ENCODE measurements at places on chromosomes 5 and 9.
A peak's percentile ranks its signal among the peaks of the same experiment; 100 is the strongest.

- no peak for DNase-seq
These were observed 5.3 kb upstream of the MSX2 start for GRCh38 chr5:174718880-174719610.

- no peak for DNase-seq
These were observed 10.7 kb upstream of the DIPK1B start for GRCh38 chr9:136701668-136702053.

DNA sequence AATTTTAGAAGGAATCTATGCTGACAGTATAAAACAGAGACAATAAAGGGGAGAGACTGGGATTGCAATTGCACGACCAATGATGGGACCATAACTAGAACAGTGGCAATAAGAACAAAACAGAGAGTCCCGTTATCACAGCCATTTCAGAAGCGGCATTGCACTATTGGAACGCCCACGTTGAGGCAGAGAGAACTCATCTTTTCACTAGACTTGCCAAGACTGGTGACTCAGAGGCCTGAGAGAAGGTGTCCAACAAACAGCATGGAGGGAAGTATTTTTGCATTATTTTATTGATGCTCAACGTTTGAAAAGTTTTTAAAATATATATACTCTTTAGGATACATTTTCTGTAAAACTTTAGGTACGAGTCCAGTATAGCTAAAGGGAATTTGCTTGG lies 737.7 kb downstream of the TLE1 start:
- no peak for DNase-seq

GRCh38 chr9:75445144-75445543 lies 356.8 kb downstream of the OSTF1 start:
- DNase-seq, result no peak

GRCh38 chr5:77893225-77893860 lies 117.2 kb upstream of the TBCA start:
- peak; percentile 1 for DNase-seq

GRCh38 chr9:108838017-108838416 lies 17.8 kb downstream of the ACTL7B start:
- DNase-seq, result no peak

DNA sequence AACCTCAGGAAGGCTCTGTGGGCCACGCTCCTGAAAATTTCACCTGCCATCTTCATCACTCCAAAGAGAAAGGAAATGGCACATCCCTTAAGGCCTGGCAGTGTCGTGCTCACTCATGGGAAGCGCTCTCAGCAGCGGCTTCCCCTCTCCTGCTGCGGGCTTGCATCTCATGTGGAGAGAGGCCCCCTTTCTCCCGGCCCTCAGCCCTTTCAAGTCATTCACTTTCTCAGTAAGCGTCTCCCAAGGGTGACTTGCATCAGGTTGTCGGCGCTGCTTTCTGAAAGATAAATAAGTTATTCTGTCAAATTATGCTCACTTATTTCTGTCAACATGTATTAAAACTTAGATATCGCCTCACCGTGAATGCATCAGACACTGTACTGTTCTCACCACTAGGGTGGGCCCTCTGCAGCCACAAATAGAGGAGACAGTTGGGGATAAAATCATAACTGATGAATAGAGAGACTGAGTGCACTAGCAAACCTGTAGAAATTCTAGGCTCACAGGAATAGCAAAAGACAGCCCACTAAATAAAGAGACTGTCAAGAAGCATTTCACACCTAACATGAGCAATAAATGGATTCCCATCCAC lies 174.6 kb downstream of the RFK start:
- no peak for DNase-seq

DNA sequence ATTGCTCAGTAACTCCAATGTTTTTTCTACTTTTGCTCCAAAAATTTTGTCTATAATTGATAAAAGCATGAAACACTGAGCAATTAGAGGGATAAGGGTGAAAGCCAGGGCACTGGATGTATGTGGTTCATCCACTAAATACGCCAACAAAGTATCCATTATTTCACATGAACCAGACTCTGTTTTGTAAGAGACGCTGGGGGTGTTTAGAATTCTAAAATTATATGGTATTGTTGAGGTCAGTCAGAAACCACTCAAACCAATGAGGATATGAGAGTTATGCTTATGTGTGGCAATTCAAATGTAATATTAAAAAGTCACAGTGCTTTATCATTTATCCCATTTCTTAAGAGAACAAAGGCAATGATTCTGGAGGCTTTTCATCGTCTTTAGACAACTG lies 220.2 kb downstream of the EFNA5 start:
- DNase-seq, result no peak

DNA sequence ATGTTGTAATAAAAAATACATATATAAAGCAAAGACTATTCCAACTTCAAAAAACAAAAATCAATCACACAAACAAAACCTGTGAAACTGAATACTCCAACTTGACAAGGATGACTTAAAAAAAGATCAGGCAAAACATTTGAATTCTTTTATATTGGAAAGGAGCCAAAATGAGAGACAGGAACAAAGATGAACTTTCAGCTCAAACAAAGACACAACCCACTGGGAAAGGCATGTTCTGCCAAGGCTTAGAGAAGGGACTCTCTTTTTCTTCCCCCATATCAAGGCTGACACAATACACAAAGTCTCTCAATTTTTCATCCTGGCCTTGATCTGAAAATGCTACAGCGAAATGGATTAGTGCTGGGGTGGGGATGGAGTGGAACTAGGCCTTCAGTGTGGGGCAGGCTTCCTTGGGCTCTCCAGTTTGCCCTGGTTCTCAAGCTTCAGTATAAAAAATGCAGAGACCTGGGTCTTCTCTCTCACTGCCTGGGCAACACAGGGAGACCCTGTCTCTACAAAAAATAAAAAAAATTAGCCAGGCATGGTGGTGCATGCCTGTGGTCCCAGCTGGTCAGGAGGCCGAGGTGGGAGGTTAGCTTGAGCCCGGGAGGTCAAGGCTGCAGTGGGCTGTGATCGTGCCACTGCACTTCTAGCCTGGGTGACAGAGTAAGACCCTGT lies 11.6 kb upstream of the FAM169A start:
- DNase-seq, result no peak

DNA sequence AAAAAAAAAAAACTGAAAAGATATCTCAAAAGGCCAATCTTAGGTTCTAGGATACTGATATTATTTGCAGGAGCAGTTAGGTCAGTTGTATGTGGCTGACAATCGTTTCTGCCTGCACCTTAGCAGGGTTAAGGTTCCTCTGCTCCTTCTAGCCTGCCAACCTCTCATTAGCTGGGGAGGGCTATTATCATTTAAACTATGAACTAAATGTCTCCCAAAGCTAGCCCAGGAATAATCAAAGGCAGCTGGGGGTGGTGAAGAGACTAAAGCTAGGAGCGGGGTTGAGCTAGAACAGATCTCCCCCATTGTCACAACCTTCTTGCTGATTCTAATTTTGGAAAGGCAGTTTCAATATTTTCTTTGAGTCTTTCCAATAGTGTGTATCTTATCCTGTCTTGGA lies 99.9 kb downstream of the ICE1 start:
- no peak for DNase-seq
